A549 treated with DMSO at 1 μM for 4 hours (cell line): ENCODE measurements at places on chromosomes 1 and 21. TPM values are rescaled to one million over a fixed set of nuclear protein-coding genes. Genes with fewer than 3 reads are reported as not detected.

The TADA1 gene
- 11.0 to 14.4 TPM (median 13.9 TPM) in 5 replicates for total RNA-seq

The MRPL37 gene
- total RNA-seq = 88.4 to 100 TPM (median 96.6 TPM) in 5 replicates

The ARHGEF16 gene
- 3.5 to 5.8 TPM (median 5.1 TPM) in 5 replicates for total RNA-seq

The APOBEC4 gene
- not detected in 5 replicates for total RNA-seq

The PLA2G4A gene
- total RNA-seq = 9.6 to 14.1 TPM (median 11.7 TPM) in 5 replicates

The SLC25A34 gene
- total RNA-seq = 0.13 to 0.40 TPM (median 0.21 TPM) in 5 replicates

The UBL4B gene
- total RNA-seq = not detected in 5 replicates

The PTPN14 gene
- total RNA-seq = 10.0 to 15.2 TPM (median 14.6 TPM) in 5 replicates

The TNFRSF25 gene
- total RNA-seq = 2.9 to 3.9 TPM (median 3.7 TPM) in 5 replicates

The LENEP gene
- total RNA-seq = not detected in 5 replicates

The NPHS2 gene
- not detected in 5 replicates for total RNA-seq

The C1QTNF12 gene
- 0.97 to 1.7 TPM (median 1.5 TPM) in 5 replicates for total RNA-seq

The NOS1AP gene
- total RNA-seq = 0.43 to 0.67 TPM (median 0.56 TPM) in 5 replicates

The IL22RA1 gene
- 3.3 to 4.9 TPM (median 4.4 TPM) in 5 replicates for total RNA-seq
